HCEC 1CT (cell line): ENCODE measurements at places on chromosomes 16 and 17.

GRCh38 chr17:40909351-40909750 is 24.3 kb upstream of the KRT20 start:
- DNase-seq, result peak; percentile 98

DNA sequence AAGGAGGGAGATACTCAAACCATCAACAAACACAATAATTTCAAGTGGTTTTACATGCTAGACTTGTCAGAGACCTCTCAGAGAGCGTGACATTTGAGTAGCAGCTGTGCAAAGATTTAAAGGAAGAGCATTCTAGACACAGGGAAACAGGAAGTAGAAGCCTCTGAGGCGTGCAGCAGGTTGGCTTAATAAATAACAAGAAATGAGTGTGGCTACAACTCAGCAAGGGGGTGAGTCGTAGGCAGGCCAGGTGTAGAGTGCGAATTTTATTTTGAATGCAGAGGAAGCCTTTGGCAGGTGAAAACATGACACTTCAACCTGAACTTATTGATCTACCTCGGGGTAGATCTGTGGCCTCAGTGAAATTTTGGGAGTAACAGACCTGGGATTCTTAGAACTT is 73.2 kb upstream of the MRTFB start:
- no peak for DNase-seq

DNA sequence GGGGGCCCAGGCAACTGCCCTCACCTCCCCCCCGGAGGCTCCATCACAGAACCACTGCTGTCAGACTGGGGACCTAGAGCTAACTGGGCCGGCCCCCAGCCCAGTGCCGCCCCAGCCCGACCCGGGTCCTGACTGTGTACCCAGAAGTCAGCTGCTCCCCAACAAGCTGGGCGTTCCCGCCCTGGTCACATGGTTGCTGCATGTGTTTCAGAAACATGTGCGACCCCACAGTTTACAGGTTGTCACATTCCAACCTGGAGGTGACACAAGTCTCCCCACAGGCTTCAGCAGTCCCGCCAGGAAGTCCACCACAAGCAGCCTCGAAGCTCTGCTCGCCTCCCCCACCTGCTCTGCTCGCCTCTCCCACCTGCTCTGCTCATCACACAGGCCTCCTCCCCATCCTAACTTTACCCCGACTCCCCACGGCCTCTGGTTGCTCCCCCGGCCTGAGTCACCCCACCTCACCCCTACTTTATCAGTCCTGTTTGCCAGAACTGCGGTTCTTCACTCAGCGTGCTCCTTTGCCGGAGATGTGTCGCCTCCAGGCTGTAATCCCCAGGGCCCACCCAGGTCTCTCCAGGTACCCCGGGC is 968 bp downstream of the MRPL28 start:
- no peak for DNase-seq

DNA sequence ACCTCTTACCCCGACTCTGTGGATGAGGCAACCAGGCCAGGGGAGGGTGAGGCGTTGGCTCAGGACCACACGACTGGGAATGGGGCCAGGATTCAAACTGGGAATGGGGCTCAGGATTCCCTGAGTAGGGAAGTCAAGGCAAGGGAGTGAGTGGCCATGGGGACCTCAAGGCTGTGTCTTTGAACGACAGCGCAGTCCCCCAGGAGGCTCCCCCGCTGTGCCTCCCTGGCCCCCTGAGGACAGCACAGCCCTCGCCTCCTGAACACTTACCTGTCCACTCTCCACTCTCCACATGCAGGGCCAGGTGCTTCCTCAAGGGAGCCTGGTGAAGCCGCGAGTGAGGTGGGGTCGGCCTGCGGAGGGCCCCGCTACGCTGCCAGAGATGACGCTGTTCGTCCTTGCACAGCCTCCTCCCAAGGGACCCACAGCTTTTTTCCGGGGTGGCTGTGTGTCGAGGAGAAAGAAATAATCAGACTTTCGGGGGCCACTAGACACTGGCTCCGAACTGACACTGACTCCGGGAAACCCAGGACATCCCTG is 6.9 kb downstream of the ZNF469 start:
- DNase-seq, result no peak

- no peak for DNase-seq
Measured at GRCh38 chr17:36008998-36009665, 7.8 kb upstream of the CCL15 start.

DNA sequence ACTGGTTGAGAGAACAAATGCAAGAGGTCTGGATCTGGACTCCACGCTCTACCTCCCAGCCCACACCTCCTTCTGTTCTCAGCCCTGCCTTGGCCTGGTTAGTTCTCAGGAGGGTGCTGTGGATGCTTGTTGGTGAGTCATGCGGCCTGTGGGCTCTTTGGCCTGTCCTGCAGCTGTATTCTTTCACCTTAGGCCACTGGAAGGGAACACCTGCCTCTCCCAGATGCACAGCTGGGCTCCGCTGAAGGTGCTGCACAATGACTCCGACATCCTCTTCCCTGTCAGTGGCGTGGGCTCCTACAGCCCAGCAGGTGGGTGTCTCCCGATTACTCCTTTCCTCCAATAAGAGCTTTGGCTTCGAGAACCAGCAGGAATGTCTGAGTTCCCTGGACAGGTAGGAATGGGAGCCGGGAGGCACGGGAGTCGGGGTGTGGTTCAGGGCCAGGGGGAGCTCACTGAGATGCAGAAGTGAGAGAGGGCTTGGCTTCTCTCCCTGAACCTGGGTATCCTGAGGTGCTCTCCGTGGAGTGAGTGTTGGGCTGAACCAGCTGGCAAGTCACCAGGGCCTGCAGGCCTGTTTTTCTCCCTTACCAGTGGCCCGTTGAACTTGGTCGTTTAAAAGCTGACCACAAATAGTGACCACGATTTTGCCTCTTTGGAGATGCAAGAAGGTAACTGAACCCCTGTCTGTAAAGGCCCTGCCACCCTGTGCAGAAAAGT is 85.0 kb downstream of the SNX29 start:
- DNase-seq, result peak; percentile 10

- DNase-seq, result no peak
Measured at GRCh38 chr17:1078831-1079561, 82.1 kb downstream of the TIMM22 start.

DNA sequence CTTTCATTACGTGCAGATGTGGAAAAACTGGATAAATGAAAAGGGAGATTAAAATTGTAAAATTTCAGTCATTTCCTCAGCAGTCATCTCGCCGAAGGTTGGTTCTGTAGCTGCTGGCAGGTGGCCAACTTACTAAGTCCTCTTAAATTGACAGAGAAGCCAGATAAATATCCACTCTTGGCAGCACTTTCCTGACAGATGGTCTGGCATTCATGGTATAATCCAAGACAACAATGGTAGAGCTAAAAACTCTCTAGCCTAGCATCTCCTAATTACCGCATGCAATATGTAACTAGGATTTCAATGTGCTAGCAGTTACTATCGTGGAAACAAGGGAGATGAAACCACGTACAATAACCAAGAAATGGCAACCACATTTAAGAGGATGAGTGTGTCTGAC is 306.3 kb downstream of the CNTNAP4 start:
- no peak for DNase-seq

- DNase-seq, result no peak
Measured at GRCh38 chr16:3192476-3193019, 4.5 kb downstream of the OR1F1 start.

DNA sequence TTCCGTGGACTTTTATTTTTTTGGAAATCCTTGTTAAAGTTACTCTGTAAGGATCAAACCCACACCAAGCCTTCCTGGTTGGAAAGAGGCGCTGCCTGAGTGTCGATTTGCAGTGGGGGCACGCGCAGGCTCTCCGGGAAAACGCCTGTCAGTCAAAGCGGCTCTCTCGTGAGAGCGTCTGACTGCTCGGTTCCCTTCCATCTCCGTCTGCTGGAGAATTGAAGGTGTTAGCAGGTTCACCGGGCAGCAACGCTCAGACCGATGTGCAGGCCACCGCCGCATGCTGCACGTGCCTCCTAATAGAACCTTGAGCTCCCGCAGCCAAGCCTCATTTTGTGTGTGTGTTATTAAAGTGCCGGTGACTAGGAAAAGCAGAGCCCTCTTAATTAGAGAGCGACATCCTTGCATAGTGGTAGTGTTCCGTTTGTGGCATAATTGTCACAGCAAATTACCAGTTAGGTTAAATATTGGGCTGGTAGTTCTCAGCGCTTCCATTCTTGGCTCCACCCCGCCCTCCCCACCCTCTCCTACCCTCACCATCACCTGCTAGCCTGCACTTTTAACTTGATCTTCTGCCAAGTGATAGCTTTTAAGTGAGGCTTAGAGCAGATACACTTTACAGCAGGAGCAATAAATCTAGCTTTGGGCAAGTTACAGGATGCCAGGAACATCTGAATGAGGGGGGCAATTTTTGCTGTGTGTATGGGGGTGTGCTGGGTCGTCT is 75.5 kb downstream of the RPA1 start:
- DNase-seq, result no peak

DNA sequence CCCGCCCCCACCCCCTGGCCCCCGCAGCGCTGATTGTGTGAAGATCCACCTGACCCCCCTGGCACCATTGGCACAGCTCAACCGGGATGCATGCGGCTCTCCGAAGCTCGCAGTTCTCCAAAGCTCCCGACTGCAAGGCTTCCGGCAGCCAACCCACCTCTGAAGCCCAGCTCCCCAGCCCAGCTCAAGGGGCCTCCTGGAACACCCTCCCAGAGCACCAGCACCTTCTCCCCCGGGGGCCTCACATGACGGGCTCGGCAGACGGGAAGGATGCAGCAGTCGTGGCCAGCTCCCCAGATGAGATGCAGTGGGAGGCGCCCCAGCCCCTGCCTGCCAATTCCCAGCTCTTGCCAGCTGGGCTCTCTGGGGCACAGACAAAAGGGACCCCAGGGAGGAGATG is 215.3 kb downstream of the ZNF423 start:
- no peak for DNase-seq

DNA sequence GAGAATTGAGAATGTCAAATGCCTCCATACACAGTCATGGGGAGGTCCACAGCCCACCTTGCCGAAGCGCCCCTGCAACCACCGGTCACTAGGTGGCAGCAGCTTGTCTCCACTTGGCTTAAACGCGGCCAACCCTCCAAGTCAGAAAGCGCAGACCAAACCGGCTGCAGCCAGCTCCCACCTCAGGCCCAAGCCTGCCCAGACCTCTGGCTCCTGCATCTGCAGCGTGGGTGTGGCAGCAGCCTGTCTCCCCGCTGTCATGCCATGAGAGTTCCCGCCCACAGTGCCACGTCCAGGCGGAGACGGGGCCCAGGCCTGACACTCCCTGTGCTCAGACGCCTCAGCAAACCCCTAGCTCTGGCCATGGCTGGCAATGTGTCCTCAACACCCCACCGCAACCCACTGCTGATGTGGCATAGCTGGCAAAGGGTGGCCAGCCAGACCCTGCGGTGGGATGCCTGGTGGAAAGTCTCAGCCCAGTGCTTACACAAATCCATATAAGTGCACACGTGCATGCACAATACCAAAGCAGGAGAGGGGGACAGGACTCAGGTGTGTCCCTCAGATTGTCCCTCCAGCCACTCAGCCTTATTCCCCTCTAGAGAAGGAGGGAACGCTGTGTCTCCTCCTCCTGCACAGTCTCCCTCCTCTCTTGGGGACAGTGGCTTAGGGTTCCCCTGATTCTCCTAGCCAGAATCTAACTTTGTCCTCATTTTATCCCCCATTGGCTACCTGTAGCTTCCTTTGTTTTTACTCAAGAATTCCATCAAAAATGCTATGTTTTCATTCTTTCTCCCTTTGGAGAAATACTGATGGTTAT is 10.9 kb downstream of the COPZ2 start:
- DNase-seq, result peak; percentile 83
